ENCODE measurements at places on chromosomes 2 and 18.

- no peak for DNase-seq
Observed at GRCh38 chr2:85288244-85288725, 39.5 kb downstream of the TGOLN2 start.

GRCh38 chr2:19337202-19337601 is 21.2 kb downstream of the OSR1 start:
- no peak for DNase-seq

DNA sequence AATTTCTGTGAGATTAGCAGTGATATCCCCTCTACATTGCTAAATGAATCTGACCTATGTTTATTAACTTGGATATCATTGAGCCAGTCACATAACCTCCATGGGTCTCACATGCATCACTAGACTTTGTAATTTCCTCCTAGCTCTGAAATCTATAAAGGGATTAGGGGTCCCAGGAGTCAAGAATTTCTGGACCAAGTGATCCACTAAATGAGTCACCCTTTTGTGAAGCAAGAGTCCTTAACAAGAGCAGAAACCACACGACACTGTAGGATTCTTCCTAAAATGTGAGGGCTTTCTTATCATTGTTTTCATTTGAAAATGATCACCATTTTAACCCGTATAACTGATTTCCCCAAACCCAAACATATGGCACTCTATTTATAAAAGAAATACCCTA is 90.3 kb downstream of the DHRS9 start:
- no peak for DNase-seq

DNA sequence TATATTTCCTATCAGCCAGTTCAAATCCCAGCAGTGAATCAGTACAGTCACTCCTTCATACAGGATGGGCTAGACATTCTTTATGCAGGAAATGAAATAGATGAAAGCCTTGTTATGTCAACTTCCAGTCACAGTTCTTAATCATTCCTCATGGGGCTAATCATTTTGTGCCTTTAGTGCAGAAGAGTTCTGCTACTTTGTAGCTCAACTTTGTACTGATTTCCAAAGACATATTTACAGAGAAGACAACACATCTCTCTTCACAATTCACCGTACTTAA is 593.9 kb upstream of the NETO1 start:
- no peak for DNase-seq

DNA sequence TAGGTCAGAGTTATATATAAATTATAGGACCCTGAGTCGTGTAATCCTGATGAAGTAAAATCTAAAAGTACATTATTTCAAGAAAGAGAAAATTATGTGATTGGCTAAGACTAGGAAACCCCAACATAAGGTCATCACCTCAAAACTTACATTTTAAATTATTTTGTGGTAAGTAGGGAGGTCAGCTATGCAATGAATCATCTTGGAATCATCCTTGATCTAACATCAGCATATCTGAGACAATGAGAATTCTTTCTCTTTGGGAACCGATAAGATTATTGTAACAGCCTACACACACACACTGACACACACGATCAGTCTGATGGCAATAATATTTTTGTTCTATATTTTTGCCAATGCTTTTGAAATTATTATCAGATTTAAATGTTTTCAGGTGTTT is 904.8 kb upstream of the CHAC2 start:
- no peak for DNase-seq

DNA sequence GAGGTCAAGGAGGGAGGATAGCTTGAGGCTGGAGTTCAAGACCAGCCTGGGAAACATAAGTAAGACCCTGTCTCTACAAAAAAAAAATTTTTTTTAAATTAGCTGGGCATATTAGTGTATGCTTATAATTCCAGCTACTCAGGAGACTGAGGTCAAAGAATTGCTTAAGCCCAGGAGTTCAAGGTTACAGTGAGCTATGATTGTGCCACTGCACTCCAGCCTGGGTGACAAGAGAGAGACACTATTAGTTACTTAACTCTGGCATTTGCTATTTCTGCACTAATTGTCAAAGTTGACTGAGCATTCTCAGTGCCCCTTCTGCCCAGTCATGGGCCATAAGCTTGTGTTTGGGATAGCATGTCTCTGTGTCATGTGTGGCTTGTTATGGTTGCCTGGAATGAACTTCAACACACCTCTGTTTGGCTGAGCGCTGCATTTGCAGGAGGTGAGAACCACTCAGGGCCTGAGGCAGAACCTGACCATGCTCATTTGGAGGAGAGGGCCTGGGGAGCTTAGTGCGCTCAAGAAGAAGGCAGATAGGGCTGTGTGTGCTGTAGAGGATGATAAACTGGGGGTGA is 77.7 kb downstream of the SH3RF3 start:
- no peak for DNase-seq

GRCh38 chr2:43879261-43879660 is 40.5 kb downstream of the ABCG8 start:
- no peak for DNase-seq

GRCh38 chr2:133768658-133769435 is 200.6 kb upstream of the NCKAP5 start:
- DNase-seq = no peak

- DNase-seq = no peak
Observed at GRCh38 chr2:48888066-48888465, 132.5 kb upstream of the LHCGR start.

DNA sequence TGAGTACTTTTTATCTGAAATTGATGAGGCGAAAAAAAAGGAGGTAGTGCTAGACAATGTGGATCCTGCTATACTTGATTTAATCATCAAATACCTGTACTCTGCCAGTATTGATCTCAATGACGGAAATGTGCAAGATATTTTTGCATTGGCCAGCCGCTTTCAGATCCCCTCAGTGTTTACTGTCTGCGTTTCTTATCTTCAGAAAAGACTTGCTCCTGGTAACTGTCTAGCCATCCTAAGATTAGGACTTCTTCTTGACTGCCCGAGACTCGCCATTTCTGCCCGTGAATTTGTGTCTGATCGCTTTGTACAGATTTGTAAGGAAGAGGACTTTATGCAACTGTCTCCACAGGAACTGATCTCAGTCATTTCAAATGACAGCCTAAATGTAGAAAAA is 453 bp downstream of the KLHL41 start:
- DNase-seq = no peak

DNA sequence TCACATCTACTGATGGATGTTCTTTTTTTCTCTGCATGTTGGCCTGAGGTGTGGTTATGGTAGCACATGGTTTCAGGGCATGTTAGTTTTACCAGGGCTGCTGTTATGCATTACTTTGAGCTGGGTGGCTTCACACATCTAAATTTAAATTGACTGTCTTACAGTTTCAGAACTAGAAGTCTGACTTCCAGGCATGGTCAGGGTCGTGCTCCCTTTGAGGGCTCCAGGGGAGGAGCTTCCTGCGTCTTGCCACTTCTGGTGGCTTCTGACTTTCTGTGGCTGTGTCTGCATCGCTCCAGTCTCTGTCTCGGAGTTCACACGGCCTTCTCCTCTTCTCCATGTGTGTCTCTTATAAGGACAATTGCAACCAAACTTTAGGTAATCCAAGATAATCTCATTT is 143.9 kb downstream of the GALR1 start:
- no peak for DNase-seq

DNA sequence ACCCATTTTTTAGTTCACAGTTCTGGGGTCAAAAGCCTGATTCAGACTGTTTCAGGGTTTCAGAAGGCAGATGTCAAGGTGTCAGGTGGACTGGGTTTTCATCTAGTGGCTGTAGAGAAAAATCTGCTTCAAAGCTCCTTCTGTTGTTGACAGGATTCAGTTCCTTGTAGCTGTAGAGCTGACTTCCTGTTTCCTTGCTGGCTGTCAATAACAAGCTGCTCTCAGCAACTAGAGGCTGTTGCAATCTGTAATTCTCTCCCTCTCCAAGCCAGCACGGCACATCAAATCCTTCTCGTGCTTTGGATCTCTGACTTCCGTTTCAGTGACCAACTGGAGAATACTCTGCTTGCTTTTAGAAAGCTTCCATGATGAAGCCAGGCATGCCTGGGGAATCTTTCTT is 179.4 kb downstream of the DOK6 start:
- no peak for DNase-seq

DNA sequence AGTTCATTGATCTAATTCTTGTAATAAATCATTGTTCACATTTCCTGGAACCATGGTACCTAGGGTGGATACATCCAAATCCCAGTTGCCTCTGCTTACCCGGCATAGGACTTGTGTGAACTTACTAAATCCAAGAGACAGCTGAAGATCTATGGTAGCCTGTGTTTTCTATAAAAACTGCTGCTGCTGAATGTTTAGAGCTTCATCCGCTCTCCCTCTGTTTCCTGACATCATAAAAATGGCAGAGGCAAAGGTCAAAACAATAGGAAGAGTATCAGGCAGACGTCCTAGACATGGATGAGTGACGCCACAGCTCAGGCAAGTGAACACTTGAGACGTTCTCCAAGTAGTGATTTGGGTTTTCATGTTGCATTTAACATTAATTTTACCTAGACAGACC is 258.3 kb downstream of the ALPK2 start:
- no peak for DNase-seq

DNA sequence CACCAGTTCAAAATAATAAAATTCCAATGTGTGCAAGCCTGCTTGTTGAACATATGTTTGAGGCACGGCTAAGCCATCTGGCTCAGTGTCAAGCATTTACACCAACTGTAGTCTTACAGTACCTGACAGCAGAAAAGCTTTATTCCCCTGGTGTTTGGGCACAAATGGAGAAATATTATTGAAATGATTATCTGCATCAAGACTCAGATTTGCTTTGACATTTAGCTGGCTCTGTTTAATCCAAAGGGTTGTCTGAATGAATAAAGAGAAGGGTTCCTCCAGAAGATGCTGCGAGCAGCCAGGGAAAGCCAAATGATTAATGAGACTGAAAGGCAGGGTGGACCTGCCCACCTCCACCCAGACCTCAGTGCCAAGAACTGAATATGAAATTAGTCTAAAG is 393.2 kb upstream of the GALNT5 start:
- DNase-seq = no peak

DNA sequence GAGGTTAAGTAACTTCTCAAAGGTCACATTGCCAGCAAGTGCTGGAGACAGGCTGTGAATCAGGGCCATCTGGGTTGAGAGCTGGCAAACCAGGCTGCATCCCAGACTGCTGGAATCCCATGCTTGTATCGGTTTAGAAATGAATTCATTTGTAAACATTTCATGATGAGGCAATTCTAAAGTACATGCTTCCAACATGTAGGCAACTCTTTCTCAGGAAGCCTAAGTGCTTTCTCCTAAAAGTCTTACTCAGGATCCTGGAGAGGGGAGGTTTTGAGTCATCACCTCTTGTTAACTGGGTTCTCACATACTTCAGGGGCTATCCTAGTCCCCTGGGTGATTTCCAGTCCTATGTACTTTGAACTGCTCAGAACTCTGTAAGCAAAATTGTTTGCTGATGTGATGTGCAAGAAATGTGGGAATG is 416.5 kb downstream of the MEIS1 start:
- no peak for DNase-seq

DNA sequence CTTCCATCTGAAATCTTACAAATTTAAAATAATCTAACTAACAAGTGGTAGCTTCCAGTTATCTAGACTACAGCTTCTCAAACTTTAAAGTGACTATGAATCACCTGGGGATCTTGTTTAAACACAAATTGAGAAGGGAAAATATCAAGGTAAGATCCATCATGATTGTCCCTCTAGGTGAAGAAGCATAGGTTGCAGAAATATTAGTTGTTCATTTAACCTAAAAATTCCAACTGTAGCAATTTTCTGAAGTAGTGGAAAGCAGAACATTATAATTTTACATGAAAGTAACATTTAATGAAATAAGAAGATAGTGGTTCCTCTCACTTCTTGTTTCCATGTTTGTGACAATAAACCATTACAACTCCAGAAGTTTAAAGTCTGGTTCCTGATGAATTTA is 17.3 kb downstream of the GALNT3 start:
- no peak for DNase-seq

DNA sequence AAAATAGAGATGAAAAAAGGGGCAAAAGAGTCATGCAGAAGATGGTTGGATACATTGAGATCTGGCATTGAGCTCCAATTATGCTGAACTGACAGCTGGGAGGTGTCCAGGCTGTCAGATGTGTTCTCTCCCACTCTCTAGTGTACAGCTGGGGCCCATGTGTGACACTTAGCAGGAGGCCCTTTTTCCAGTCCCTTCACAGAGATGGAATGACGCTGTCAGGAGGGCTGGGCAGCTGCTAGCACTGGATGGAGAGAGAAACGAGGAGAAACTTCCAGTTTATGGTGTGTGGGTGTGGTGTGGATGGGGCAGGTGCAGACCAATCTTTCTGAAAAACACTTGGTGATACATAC is 437.7 kb upstream of the HS6ST1 start:
- no peak for DNase-seq

Measured in activated naive CD4-positive, alpha-beta T cell (primary cell).